ENCODE measurements at places on chromosomes 7 and 10.

DNA sequence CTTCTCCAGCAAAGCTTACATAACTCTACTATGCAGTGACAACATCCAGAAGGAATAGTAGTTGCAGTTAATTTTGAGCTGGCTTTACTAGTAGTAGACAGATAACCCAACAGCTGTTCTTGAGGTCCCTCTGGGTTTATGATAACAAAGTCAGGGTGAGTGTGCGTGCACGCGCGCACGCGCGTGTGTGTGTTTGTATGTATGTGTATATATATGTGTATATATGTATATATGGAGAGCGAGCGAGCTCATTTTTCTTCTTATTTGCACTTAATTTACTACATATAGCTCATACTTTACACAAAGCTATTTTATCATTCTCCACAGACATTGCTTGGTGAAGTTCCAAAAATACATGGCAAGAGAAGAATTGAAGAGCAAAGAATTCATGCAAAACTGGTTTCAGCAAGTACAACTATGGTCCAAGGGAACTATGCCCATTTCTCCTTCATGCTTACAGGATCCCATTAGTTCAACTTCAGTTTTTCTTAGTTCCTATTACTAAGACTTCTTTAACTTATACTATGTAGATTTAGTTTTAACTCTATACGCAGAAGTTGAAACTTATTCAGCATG, 105.9 kb upstream of the TMEM168 start:
- DNase-seq = no peak

DNA sequence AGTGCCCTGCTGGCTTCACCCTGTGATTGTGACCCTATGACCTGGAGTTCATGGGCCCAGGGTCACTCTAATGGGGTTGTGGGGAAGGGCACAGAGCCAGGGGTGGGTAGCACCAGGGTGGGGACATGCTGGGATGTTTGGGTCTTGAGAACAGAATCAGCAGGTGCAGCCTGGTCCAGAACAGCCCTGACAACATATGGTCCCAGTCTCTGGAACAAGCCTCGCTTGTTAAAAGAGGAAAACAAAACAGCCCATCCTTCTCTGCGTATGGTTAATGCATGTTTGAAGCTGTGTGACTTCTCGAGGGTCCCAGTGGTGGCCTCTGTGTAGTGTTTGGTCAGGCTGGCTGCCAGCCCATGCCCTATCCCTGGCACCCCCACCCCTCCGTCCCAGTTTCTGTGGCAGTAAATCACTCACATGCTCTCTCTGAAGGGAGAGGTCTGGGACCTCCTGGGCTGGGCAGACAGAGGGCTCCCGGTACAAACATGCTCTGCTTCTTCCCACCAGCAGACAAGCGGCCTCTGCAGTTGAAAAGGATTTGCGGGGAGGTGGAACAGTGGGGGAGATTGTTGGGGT, 79.4 kb downstream of the FAM241B start:
- no peak for DNase-seq

- DNase-seq = no peak
These were observed 178.7 kb downstream of the DNAJB6 start for GRCh38 chr7:157515342-157516041.

GRCh38 chr7:11491811-11492210, 340.2 kb downstream of the THSD7A start:
- DNase-seq = no peak

GRCh38 chr10:22637491-22637890, 76.9 kb downstream of the PIP4K2A start:
- DNase-seq = no peak

GRCh38 chr7:73519867-73520672, 2.0 kb downstream of the BAZ1B start:
- DNase-seq = peak; percentile 37

- no peak for DNase-seq
These were observed 954.0 kb upstream of the C7orf33 start for GRCh38 chr7:147636553-147636952.

GRCh38 chr7:155497149-155497901, 39.4 kb downstream of the EN2 start:
- DNase-seq = no peak

DNA sequence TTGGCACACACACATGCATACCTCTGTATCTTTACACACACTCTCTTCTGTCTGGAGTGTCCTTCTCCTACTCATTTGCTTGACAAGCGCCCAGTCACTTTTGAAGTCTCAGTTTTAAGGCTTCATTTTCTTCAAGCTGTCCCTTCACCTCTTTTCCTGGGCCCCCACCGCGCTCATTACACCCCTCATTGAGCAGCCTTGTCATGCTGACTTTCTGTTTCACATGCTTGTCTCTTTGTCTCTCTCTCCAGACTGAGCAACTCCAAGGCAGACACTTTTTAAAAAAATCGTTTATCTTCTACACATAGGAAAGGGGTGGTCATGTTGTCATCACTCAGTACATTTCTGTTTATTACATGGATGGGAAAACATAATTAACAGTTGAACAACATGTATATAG, 225.2 kb upstream of the FZD1 start:
- DNase-seq = no peak

DNA sequence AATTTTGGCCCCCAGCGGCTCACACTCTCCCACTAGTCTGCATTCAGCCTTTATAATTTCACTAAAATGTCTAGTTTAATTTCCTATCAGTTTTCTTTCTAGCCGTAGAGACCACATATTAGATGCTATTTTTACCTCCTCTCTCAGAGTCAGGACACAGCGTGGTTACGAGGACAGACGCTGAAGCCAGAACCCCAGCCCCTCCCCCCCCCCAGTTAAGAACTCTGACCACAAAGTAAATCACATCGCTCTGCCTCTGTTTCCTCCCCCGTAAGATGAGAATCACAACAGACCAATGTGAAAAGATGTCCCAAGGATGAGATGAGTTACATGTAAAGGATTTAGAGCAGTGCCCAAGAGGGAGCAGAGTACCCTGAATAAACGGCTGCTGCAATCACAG, 11.1 kb upstream of the TARP start:
- no peak for DNase-seq

DNA sequence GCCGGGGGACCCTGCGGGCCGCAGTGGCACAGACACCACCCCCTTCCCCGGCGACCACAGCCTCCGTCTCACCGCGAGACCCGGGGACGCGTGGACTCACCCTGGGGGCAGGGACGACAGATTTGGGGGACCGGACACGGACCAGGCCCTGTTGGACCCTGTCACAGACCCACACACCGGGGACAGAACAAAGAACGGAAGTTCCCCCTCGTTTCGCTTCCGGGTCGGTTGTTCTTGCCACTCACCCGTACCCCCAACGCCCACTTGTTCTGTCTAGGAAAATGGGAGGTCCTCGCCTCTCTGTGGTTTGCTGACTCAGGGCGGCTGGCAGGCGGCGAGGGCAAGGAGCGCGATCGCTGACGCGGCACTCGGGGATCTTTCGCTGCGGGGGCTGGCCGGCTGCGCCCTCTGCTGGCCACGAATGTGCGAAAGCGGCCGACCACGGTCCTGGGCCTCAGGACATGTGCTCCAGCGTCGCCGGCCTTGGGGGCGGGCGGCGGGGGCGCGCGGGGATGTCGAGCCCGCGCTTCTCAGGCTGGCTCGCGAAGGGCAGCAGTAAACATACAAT, at the start of gene ZNF3:
Gene ZNF3, minus strand, starts transcription at position 189 of the 568 bp plus-strand sequence. CDS start 4,366 bp downstream, outside the sequence.
- DNase-seq = peak; percentile 99

GRCh38 chr7:105298439-105298894, 90.3 kb downstream of the SRPK2 start:
- DNase-seq = no peak

DNA sequence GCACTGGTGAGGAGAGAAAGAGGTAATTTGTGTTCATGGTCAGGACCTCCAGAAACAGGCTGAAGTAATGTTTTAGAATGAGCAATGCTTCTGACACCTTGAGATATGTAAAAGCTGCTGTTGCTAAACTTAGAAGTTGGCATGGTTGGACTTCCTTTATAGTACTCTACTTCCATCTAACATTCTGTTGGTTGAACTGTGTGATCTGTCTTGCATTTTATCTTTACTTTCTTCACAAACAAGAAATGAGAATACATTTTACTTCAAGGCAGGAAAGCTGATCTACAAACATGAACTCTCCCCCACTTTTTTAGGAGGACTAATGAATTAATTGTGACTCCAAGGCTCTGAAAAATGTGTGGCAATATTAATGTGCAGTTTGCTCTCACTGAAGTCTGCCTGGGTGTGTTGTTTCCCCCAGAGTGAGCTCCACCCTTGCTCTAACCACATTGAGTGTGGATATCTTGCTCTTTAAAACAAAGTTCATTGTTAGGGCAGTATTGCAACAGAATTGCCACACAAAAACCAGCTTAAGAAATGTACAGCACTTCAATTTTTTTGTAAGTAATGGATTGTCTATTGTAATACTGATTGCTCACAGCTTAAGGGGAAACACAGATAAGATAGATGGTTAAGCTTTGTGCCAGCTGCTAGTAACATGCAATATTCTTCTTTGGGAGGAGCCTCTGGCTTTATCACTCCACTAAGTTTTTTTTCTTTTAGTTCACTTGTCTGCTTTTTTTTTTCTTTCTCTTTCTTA, 69.0 kb downstream of the ADD3 start:
- peak; percentile 66 for DNase-seq

GRCh38 chr7:150357771-150358427, 10.7 kb upstream of the REPIN1 start:
- DNase-seq = no peak

DNA sequence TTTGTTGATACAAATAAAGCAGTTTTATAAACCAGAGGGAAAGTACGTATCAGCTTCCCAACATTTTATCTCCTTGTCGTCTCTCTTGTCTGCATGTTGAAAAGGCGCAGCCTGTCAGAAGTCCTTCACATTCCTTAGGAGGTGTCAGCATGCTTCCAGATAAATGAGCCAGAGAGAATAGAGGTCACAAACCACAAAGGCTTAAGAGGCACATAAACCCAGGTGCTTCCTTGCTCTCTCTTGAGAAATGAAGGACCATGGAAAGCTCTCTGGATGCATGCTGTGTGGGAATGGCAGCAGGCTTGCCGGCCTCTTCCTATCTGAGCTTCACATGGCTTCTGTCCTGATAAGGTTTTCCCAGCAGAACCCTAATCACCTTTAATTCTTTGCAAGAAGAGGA, 448.5 kb downstream of the XPNPEP1 start:
- no peak for DNase-seq

DNA sequence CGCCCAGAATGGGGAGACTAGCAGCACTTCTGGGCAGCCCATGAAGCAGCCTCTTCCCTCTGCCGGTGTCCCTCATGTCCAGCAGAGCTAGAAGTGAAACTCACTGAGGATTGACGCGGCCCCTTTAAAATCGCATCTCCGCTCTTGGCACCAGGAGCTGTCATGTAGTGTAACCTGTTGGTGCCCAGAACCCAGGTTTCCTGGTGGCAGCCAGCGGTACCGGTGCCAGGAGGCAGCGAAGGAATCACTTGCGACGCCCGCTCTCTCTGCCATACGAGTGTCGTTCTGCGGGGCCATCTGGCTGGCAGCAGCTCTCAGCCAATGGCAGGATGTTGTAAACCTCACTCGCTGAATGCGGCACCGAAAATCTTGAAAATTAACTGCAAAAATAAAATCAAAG, 82.7 kb downstream of the CUX1 start:
- DNase-seq = no peak

GRCh38 chr10:88037623-88038022, 174.2 kb downstream of the PTEN start:
- no peak for DNase-seq

- DNase-seq = no peak
These were observed 79.4 kb upstream of the LRRN3 start for GRCh38 chr7:111011520-111011919.

GRCh38 chr7:6074612-6075380, 43.6 kb downstream of the ANKRD61 start:
- no peak for DNase-seq

DNA sequence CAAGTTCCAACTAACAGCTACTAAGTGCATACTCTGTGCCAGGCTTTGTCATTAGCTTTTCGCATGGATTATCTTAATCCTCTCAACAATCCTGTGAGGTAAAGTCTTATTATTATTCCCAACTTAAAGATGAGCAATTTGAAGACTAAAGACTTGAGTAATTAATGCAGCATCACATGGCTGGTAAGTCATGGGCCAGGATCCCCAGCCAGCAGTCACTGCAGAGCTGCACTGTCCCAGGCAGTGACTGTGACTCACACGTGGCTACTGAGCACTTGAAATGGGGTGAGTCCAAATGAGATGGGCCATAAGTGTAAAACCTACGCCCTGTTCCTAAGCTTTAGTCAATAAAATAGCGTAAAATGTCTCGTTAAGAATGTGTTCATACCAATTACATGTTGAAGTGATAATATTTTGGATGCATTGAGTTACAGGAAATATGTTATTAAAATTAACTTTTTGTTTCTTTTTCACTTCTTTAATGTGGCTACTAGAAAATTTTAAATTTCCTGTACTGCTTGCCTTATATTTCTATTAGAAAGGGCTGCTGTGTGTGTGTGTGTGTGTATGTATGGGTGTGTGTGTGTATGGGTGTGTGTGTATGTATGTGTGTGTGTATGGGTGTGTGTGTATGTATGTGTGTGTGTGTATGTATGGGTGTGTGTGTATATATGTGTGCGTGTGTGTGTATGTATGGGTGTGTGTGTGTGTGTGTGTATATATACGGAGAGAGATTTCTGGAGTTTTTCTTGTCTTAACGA, 756.3 kb downstream of the AUTS2 start:
- no peak for DNase-seq

- DNase-seq = no peak
These were observed 13.8 kb downstream of the CYP3A5 start for GRCh38 chr7:99666013-99666395.

- DNase-seq = no peak
These were observed 226.8 kb downstream of the SKAP2 start for GRCh38 chr7:26637610-26638009.

DNA sequence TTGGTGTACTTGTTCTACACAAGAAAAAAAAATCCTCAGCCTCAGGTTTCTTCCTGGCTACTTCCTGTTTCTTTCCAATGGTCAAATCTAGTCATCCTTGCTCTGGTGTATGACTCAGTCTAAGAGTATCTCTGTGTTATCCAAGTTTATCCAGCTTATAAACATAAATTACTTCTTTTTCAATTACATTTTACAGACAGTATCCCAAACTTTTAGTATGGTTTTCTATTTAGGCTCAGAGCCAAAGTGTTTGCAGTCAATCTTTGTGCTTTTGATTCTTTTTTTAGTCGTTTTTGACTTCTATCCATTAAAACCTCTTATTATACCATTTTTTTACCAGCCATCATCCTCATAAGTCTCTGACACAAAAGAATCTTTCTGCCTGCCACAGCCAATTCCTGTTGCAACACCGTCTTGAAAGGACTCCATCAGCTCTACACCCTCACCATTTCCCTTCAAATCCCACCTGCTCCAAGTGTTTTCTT, 294.6 kb downstream of the PTEN start:
- DNase-seq = no peak

DNA sequence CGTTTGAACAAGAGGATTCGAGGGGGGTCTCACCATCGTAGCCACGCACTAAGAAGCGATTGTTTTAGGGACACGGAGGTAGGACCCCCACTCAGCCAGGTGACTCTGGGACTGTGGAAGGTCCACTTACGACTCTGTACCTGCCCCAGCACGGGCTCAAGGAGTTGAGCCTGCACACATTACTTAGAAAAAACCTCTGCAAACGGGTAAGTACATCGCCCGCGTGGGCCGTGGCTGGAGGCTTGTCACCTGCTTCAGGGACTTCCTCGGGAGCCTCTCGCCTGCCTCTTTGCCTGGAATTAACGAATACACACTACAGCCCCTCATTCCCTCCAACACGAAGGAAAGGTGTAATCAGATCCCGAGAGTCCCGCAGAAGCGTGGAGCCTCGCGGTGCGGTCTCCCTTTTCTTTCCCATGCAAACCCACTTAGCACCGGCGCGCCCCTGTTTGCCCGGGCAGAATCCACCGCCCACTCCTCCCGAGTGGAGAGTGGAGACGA, 826 bp downstream of the PODXL start:
- DNase-seq = no peak

- no peak for DNase-seq
These were observed 20.0 kb upstream of the FAM204A start for GRCh38 chr10:118362103-118362502.

- DNase-seq = no peak
These were observed 1018.0 kb upstream of the CELF2 start for GRCh38 chr10:9999627-10000026.
